8988T (cell line): ENCODE measurements at places on chromosomes 2 and 18.

DNA sequence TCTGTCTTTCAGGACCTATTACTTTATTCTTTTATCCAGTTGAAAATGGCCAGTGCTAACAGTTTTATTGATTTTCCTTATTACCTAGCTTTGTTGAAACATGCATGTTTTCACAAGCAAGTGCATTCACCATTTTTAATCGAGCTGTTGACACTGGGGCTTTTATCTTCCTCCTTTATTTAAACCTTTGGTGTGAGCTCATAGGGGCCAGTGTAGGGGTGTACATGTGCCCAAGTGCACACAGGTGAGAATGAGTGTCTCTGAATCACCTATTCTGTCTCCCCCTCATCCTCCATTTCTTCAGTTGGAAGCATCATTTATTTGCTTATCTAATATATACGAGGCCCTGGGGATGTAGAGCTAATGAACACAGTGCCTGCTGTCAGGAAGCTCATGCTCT lies 199.1 kb downstream of the PRKCE start:
- no peak for DNase-seq

DNA sequence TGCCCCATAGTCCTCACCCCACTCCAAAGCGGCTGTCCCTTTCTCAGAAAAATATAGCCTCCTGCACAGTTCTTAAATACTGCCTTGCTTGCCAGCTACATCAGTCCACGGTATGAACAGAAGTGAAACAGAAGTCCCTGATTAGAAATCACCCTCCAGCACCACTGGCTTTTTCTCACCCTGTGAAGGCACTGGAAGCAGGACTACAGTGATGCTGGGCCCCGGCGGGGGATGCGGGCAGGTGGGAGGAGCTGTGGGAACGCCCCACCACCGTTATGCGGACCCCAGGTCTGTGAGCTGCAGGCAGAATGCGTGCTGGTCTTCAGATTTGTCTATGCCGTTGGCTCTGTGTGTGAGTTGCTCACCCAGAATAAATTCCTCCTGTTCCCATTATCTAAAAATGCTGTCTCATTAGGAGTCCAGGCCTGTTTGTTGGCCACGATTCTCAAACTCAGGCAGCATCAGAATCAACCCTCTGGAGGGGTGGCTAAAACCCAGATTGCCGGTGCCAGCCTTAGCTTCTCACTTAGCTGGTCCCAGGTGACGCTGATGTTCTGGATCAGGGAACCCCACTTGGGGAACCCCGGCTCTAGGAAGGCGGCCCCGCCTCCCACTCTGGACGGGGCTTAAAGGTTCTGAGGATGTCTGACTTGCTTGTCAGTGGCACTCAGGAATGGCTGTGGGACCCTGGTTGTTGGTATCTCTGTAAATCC lies 224.8 kb upstream of the PXDN start:
- no peak for DNase-seq

DNA sequence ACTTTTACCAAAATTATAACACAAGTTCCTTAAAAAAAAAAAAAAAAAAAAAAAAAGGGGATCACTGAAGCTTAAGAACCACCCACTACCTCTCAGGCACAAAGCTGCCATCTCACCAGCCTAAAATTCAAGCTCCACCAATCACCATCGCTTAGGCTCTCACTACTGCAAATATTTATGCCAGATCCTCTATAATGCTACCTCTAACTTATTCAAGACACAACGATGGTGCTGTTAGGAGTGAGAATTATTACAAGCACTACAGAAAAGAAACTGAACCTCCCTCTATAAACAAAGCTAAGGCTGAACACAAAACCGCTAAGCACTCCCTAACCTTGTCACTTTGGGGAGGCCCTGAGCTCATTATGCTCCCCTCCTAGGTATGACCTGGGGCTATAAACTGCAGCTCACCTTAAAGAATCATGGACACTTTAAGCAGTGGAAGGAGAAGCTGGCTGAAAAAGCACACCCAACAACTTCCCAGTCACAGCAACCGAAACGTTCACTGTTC lies 3.6 kb downstream of the FZD5 start:
- no peak for DNase-seq

DNA sequence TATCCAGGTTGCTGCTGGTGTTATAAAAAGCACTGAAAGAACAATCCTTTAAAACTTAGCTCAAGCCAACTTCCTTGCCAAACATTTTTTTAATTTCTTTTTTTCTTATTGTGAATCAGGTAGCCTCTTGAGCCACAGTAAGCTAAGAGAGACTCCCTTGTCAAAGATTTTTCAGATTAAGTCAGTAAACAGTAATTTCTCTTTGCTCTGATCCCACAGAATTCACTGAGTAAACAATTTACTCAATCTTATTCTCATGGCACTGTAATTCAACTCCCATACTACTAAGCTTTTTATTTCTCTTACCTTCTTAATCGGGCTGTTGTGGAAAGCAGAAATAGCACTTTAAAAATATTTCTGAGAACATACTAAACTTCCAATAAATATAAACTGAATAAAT lies 82.7 kb downstream of the C2orf74 start:
- no peak for DNase-seq

- DNase-seq = no peak
Measured at GRCh38 chr18:58058720-58059119, 14.7 kb downstream of the NEDD4L start.

- DNase-seq = no peak
Measured at GRCh38 chr2:232502511-232502910, 14.9 kb upstream of the ECEL1 start.

DNA sequence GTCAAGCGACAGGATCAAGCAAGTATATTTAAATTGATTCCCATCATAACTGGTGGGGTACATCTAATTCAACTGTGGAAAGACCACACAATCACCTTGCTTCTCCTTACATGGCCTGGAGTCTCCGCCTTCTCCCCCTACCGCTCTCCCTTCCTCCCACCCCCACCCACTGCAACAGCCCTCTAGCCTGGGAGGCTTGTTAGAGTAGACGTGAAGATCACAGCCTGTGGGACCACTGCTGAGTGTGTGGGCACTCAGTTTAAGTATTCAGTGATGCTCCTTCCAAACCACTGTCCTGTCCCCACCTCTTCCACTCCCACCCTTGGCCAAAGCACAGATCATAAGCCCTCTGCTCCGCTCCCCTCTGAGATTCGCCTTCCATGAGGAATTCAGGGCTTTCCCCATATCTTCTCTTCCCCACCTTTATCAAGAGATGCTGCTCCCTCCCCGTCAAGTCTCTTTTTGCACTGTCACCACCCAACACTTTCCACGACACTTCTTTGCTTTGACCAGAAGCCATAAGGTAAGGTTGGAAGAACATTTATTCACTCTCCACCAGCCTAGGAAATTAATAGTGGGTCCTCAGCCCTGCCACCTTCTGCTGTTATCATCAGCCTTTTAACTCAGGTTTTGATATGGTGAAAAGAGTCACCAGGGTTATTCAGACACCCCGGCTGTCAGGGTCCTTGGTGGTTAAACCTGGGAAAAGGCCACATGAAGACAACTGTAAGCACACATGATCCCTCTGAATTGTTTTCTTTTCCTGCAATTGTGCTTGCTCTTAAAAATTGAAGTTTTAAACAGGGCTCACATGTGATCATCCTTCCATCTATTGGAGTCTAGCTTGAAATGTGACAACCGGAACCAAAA lies 1.7 kb downstream of the METTL4 start:
- DNase-seq = no peak

GRCh38 chr2:212441141-212441540 lies 97.5 kb downstream of the ERBB4 start:
- DNase-seq = no peak

DNA sequence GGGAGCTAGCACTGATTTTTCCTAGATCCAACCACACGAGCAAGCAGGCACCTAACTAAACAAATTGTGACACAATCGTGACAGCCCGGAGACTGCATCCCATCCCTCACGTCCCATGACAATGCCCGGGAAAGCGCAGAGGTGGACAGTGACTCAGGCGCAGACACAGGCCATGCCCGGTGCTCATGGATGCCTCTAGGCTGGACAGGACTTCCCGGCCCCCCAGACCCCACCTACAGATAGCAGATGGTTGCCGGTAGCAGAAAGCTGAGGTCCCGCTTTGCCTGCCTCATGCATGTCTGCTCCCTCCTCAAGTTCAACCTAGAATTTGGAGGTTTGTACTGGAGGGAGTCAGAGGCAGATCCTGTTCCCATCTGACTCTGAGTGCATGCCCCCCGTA lies 81.0 kb downstream of the TPO start:
- DNase-seq = no peak

- peak; percentile 78 for DNase-seq
Measured at GRCh38 chr2:25341753-25342371, at the start of gene DNMT3A. TSS of gene DNMT3A (minus strand) at chr2:25341925. CDS start at chr2:25313984, 27,941 bp downstream.

DNA sequence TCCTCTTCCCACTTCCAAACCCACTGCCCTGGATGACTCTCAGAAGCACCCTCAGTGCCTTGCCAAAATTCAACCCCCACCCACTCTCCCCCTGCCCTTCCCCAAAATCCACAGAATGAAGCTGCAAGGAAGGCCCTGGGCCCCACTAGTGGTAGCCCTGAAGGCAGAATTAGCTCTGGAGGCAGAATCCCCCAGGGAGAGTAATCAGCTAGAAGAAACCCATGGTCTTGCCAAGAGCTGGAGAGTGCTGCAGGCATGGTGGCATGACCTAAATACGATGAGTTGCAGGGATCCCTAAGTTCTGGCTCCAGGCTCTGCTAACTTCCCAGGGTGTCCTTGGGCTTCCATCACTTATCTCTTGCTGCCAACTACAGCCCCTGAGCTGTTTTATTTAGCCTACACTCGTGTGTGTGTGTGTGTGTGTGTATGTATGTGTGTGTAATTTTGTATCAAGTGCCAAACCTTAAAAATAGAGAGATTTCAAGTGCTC lies 7.9 kb downstream of the GAD1 start:
- no peak for DNase-seq

DNA sequence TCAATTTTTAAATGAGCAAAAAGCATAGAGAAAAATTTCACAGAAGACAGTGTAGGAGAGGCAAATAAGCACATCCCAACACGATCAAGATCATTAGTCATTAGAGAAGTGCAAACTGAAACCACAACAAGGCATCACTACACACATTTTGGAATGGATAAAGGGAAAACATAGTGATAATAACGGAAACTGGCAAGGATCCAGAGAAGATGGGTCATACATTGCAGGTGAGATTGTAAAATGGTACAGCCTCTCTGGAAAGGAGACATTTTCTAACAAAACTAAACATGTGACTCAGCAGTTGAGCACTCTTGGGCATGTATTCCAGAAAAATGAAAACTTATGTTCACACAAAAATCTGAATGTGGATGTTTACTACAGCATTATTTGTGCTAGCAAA lies 98.3 kb upstream of the TMEM17 start:
- DNase-seq = no peak

GRCh38 chr2:69138247-69138772 lies 125.3 kb downstream of the ANTXR1 start:
- no peak for DNase-seq

- DNase-seq = no peak
Measured at GRCh38 chr2:72425996-72426395, 278.3 kb upstream of the CYP26B1 start.

- DNase-seq = no peak
Measured at GRCh38 chr2:31168291-31168690, 30.1 kb upstream of the GALNT14 start.

- no peak for DNase-seq
Measured at GRCh38 chr2:54422072-54422581, 34.0 kb upstream of the SPTBN1 start.

GRCh38 chr2:7075834-7076233 lies 158.6 kb downstream of the RNF144A start:
- DNase-seq = no peak

DNA sequence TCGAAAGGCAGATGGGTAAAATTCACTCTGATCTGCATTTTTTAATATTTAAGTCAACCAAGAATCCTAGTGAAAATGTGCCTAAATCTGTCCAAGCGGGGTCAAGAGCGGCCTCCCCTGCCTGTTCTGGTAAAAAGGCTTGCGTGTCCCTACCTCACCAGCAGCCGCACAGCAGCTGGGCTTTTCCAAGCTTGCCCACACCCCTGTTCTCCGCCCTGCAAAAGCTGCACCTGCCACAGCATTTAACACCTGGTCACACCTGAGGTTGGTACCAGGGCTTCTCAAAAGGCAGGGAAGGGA lies 25.8 kb upstream of the TMEM182 start:
- DNase-seq = no peak

DNA sequence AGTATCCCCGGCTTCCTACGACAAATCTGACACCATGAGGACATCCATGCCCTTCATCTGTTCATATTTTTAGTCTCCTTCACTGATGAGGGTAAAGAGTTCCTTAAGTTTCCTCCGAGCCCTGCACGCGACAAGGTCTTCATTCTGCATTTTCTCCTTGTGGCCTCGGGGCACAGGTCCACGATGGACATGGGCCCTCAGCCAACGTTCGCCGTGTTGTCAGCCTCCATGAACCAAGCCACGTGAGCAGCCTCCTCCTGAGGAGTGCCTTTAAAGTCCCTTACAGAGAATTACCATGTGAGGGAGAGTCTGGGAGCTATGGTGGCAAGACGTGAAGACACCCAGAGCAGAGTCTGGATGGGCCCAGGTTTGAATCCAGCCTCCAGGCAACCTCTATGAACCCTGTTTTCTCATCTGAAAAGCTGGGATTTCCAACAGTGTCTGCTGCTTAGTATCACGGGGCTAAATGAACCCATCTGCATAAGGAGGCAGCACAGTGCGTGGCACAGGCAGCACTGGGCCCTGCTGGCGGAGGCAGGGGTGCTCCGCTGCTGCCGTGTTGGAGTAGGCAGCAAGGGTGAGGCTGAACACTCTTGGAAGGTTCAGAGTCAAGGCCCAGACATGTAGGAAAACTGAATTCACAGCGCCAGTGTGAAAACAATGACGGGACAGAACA lies 54.1 kb downstream of the EIPR1 start:
- DNase-seq = no peak

DNA sequence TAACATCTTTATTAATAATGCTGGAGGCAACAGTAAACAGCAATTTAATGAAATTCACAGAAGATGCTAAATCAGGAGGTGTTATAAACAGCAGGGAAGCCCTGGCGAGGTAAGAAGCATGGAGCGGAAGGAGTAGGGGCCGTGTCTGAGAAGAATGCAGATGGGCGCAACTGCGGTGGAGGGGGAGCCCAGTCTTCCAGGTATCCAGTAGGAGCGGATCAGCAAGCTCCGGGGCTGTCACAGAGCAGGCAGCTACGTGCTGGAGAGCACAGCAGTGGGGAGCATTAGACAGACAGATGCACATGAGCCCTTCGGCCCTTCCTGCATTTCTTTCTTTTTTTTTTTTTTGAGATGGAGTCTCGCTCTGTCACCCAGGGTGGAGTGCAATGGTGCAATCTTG lies 82.3 kb downstream of the SH3RF3 start:
- DNase-seq = no peak

- DNase-seq = no peak
Measured at GRCh38 chr2:119263025-119263424, 39.4 kb downstream of the STEAP3 start.

GRCh38 chr2:11169333-11169732 lies 14.1 kb downstream of the SLC66A3 start:
- DNase-seq = no peak

GRCh38 chr18:5388896-5389295 lies 93.4 kb upstream of the ZBTB14 start:
- no peak for DNase-seq

- DNase-seq = no peak
Measured at GRCh38 chr2:109046925-109047508, 58.0 kb upstream of the EDAR start.
